ENCODE measurements at places on chromosomes 11 and 22. TPM values are rescaled to one million over a fixed set of nuclear protein-coding genes. Genes with fewer than 3 reads are reported as not detected.

DNA sequence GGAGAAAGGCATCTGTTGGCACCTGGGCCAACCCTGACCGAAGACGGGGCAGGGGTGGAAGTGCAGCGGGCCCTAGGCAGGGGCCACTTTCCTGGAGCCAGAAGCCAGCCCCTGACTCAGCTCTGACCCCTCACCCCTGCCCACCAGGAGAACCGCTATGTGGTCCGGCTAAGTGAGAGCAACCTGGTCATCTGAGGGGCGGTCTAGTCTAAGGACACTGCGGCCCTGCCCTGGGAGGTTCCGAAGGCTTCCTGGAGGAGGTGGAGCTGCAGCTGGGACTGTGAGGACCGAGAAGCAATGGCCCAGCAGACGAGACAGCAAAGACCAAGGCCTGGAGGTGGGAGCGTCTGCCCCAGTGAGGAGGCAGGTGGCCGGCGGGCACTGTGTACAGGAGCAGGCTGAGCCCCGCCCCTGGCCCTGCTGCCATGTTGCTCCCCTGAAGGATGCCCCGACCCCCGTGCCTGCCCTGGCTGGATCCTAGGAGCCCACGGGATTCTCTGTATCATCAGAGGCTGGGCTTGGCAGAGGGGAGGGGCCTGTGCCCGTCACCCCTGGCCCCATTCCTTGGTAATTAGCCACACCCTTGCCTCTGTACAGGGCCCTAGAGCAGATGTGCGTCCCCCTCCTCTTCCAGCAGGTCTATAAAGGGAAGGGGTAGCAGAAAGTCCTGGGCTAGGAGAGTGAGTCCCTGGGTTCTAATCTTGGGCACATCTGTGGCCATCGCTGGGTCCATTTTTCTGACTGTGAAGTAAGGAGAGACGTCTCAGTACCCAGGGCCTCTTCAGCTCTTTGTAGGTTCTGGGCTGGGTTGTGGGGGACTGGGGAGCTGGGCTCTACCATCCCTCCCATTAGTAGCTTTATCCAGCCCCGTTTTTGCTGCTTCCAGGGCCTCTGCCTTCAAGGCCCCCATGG is 19.4 kb downstream of the RELT start:
- no peak for DNase-seq

DNA sequence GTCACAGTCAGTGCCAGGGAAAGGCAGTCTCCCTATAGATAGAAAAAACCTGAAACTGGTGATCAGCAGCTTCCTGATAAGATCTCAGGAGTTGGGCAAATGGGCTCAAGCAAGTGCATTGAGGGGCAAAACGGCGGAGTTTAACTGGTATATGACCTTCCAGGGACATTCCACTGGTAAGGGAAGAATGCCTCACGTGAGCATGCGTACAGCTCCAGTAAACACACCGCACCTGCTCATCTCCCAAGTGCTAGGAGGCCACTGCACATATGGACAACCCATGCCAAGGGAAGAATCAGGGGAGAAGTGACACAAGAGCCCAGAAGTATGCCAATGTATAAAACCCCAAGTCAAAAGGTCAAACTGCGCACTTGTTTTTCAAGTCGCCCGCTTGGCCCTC is 11.6 kb downstream of the HEPHL1 start:
- no peak for DNase-seq

GRCh38 chr11:102989379-102990047 is 34.0 kb upstream of the MMP13 start:
- peak; percentile 37 for DNase-seq

DNA sequence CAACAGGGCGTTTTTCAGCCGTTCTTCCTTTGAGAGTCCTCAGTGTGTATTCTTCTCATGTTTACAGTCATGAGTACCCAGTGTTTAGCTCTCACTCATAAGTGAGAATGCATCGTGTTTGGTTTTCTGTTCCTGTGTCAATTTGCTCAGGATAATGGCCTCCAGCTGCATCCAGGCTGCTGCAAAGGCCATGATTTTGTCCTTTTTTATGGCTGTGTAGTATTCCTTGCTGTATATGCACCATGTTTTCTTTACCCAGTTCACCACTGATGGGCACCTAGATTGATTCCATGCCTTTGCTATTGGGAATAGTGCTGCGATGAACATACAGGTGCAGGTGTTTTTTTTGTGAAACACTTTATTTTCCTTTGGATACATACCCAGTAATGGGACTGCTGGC is 23.5 kb downstream of the B3GAT1 start:
- DNase-seq = no peak

- no peak for DNase-seq
Measured at GRCh38 chr11:11366793-11367192, 13.7 kb upstream of the CSNK2A3 start.

- DNase-seq = peak; percentile 5
Measured at GRCh38 chr11:66784575-66784974, 55.6 kb upstream of the SPTBN2 start.

- peak; percentile 96 for DNase-seq
Measured at GRCh38 chr11:40241524-40242051, 1217.9 kb downstream of the LRRC4C start.

DNA sequence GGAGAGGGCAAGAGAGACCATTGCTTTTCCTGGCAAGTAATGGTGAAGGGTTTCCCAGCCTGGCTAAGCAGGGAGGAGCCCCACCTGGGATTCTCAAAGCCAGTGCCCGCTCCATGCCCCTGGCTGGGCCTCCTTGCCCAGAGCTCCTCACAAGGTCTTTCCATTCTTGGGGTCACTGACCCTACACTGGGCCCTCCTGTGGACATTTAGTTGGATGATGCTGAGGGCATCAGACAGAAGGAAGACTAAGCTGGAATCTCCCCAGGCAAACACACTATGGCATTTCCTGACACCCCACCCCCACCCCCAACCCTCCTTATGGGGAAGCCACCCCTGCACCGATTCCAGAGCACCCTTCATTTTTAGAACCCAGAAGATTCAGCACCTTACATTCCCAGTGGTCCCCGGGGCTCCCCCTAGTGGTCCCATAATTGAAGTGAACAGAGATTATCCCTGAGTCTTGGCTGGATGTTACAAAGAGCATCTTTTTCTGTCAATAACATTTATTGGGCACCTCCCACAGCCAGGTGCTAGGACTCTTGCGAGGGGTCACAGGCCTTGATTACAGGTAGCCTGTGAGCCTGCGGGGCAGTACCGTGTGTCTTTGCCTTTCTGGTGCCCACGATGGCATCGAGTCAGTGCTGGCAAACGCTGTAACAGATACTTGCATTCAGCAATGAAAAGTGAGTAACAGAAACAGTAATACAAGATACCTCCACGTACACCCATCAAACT is 548.5 kb downstream of the BUD13 start:
- DNase-seq = no peak

GRCh38 chr22:45946805-45947600 is 30.0 kb downstream of the WNT7B start:
- DNase-seq = no peak

DNA sequence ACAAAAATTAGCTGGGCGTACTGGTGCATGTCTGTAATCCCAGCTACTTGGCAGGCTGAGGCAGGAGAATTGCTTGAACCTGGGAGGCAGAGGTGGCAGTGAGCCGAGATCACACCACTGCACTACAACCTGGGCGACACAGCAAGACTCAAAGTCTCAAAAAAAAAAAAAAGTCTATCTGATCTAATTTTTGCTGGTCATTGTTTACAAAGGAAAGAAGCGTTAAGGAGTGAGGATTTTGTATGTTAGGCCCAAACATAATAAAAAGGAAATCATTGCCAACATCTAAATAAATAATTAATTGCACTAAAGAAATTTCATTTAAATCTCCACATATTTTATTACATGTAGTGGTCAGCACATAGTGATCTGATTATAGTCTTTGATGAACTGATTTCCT is 2.9 kb downstream of the RBX1 start:
- no peak for DNase-seq

GRCh38 chr22:43823353-43823908 is 11.3 kb upstream of the EFCAB6 start:
- DNase-seq = peak; percentile 4

- DNase-seq = no peak
Measured at GRCh38 chr11:97567801-97568200, 1178.0 kb downstream of the JRKL start.

- DNase-seq = no peak
Measured at GRCh38 chr11:33068611-33069340, 29.4 kb downstream of the TCP11L1 start.

DNA sequence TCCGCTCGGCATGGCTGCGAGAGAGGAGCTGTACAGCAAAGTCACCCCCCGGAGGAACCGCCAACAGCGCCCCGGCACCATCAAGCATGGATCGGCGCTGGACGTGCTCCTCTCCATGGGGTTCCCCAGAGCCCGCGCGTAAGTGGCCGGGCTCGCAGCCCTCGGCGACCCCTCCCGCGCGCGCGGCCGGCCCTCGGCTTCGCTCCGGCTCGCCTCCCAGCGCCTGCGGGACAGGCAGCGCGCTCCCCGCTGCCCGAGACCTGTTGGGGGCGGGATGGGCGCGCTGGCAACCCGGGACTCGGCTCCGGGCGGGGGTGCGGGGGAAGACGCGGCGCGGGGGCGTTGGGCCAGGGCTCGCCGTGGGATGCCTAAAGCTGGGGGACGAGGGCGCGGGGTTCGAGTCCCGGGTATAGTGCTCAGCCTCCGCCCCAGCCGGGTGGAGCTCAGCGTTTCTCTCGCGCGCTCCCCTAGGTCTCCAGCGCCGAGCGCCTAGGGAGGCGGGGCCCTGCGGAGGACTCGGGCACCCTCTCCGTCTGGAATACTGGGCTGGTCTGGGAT is 630 bp downstream of the UBASH3B start:
- DNase-seq = peak; percentile 59

DNA sequence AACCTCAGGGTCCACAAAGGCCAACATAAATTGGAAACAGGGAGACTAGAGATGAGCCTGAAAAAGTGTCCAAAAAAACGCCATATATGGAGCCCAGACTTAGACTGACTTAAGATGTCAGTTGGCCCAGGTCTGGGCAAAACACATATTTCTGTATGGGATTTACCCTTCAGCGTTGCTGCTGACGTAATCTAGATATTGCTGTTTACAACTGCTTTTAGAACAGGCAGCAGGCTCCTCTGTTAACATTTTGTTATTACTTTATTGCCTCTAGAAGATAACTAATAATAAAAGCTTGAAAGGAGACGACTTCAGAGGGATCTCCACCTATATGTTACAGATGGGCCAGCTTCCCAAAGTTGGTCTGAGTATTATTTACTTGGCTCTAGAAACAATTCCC is 8.7 kb downstream of the ME3 start:
- DNase-seq = no peak

- peak; percentile 61 for DNase-seq
Measured at GRCh38 chr11:17277024-17277584, 565 bp downstream of the NUCB2 start.

- peak; percentile 4 for DNase-seq
Measured at GRCh38 chr11:118139578-118139977, 13.0 kb downstream of the SCN4B start.

- DNase-seq = no peak
Measured at GRCh38 chr11:59193587-59194130, 19.1 kb downstream of the MPEG1 start.

GRCh38 chr11:58127350-58127749 is 2.0 kb upstream of the OR9I1 start:
- DNase-seq = no peak

GRCh38 chr11:123384116-123384515 is 46.0 kb upstream of the GRAMD1B start:
- DNase-seq = no peak

DNA sequence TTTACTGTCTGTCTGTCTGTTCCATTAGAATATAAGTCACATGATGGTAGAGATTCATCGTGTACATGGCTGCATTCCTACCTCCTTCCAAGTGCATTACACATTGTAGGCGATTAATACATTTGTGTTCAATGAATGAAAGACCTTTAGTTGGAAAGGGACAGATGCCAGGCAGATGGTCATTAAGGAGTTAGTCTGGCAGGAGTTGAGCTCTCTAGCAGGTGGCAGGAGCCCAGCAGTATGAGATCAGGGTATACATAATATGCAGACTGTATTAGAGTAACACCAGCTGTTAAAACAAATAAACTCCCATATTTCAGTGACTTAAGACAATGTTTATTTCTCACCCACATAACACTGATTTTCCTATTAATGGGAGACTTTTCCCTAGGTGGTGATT is 147.7 kb upstream of the LARGE1 start:
- DNase-seq = no peak

GRCh38 chr22:49793296-49793695 is 34.4 kb downstream of the BRD1 start:
- DNase-seq = peak; percentile 23

DNA sequence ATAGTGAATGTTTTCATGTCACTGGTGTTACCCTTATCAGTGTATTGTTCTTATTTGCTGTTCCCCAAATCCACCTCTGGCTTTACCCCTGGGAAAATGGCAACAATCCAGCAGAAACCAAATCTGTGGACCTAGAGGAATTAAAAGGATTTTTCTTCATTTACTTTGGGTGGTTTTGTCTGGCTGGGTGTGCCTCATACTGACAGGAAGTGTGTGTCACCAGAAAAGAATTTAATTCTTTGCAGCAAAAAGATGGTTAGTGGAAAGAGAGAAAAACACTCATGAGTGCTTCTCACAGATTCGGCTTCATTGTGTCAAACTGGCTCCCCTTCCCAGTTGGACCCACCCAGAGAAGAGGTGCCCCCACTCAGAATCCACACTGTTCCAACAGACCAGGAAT is 38.9 kb downstream of the FZD4 start:
- peak; percentile 89 for DNase-seq

DNA sequence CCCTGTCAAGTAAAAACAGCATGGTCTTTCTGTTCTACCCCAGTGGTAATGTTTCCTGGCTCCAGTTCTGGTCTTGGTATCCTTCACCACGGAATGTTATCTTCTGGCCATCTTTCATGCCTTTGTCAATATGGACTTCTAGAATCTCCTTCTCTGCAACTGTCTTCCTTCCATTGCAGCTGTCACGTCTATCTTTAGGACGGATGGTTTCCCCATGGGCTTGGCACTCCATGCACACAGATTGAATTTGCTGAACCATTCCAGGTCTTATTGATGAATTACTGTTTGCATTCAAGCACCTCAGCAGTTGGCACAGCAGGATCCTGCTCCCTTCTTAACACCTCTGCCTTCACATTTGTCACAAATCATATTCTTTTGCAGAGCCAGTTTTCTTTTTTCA is 44.9 kb upstream of the SLC25A18 start:
- DNase-seq = no peak

- DNase-seq = peak; percentile 88
Measured at GRCh38 chr11:126547161-126547560, 191.7 kb downstream of the ST3GAL4 start.

GRCh38 chr22:32475468-32476010 is 928 bp downstream of the FBXO7 start:
- no peak for DNase-seq

- DNase-seq = peak; percentile 71
Measured at GRCh38 chr22:35560366-35560765, 19.7 kb downstream of the RASD2 start.

GRCh38 chr11:94753630-94754029 is 14.5 kb upstream of the AMOTL1 start:
- no peak for DNase-seq

The STT3A gene
- 258 TPM for total RNA-seq

The NEFH gene
- 3.1 TPM for total RNA-seq

The HEPHL1 gene
- total RNA-seq = not detected

The VPS51 gene
- 41.4 TPM for total RNA-seq

The CEND1 gene
- 0.62 TPM for total RNA-seq

The XRRA1 gene
- 8.9 TPM for total RNA-seq

The IL18 gene
- 5.3 TPM for total RNA-seq

The CARNS1 gene
- total RNA-seq = 0.23 TPM

The WT1 gene
- total RNA-seq = 1.4 TPM

The APOBEC3H gene
- total RNA-seq = 0.48 TPM
